ENCODE measurements at places on chromosomes 5 and 9.

- H3K4me3 ChIP-seq = no peak overlapping the region
- H3K27me3 ChIP-seq = no peaks in the 10 kb centered on the region
- H3K27ac ChIP-seq = peak overlapping the region; percentile 31
- no peak for DNase-seq
- no peaks in the 10 kb centered on the region for H3K36me3 ChIP-seq
Measured at GRCh38 chr5:102807878-102808502, 52.9 kb downstream of the PAM start.

- DNase-seq = no peak
- no peak overlapping the region for H3K4me3 ChIP-seq
- no peaks in the 10 kb centered on the region for H3K27me3 ChIP-seq
- H3K4me1 ChIP-seq = no peaks in the 10 kb centered on the region
- H3K36me3 ChIP-seq = no peaks in the 10 kb centered on the region
Measured at GRCh38 chr5:78895616-78896015, 89.5 kb downstream of the ARSB start.

GRCh38 chr5:1209489-1209852 lies 8.1 kb downstream of the SLC6A19 start:
- H3K27ac ChIP-seq = no peak overlapping the region
- H3K36me3 ChIP-seq = no peaks in the 10 kb centered on the region
- no peak for DNase-seq

DNA sequence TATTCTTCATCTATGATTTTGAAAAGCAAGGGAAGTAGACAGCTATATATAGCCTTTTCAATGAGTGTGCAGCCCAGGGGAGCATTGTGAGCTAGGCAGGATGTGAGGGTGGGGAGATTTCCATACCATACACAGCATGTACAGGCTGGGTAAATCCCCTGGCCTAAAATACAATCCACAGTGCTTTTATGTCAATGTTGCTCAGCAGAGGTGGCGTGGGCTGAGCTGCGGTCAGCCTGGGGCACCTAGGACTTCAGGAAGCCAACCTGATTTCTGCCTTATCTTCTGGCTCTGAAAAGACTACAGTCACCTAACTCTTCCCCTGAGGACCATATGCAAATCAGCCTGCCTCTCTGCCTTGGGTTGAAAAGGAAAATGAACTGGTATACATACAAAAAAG lies 6.3 kb upstream of the GARIN3 start:
- no peaks in the 10 kb centered on the region for H3K27me3 ChIP-seq
- DNase-seq = no peak
- H3K4me3 ChIP-seq = no peak overlapping the region

DNA sequence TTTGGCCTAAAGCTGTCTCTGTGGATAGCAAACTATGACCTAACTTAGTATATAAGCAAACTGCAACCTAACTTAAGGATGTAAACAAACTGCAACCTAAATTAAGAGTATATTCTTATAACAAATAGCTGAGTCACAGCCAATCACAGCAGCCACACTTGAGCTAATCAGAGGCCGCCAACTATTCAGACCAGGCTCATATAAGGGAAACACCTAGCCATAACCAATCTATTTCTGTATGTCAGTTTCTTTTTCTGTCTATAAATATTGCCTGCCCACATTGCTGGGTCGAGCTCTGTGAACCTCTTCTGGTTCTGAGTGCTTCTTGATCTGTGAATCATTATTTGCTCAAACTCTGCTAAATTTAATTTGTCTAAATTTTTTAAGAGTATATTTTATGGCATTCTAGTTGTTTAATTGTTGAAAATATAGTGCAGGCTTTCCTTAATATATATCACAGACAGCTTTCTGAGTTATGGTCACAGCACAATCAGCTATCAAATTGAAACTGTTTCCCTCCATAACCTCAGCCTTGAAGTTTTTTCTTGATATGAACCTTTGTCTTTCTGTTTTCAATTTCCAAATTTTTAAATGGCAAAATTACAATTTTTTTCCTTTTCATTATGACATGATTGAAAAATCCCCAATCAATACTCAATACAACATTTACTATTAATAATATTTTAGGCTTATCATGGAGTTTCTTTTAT lies 327.1 kb upstream of the NUDT12 start:
- no peaks in the 10 kb centered on the region for H3K36me3 ChIP-seq
- H3K4me3 ChIP-seq = no peak overlapping the region
- H3K27me3 ChIP-seq = no peaks in the 10 kb centered on the region
- no peaks in the 10 kb centered on the region for H3K4me1 ChIP-seq

DNA sequence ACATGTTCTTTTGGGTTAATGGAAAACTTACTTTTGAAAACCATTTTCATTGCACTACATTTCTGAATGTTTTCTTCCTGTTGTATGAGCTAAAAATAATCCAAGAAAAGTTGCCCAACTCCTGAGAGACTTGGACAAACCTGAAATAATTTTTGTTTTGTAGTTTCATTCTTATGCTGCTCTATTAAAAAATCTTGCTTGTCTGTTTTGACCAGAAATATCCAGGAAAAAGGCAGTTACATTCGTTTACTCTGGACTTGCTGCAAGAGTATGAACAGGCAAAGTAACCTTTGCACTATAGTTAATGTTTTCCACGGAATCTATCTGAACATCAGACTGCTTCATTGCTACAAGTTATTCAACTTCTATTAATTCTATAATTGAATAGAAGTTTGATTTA lies 200.1 kb upstream of the DAB2 start:
- peaks cover 13% of the 10 kb centered on the region for H3K4me1 ChIP-seq
- no peak overlapping the region for H3K4me3 ChIP-seq
- DNase-seq = no peak
- H3K27me3 ChIP-seq = no peaks in the 10 kb centered on the region
- no peaks in the 10 kb centered on the region for H3K36me3 ChIP-seq

- H3K36me3 ChIP-seq = peaks cover 61% of the 10 kb centered on the region
- no peak overlapping the region for H3K27ac ChIP-seq
- no peak overlapping the region for H3K4me3 ChIP-seq
- DNase-seq = no peak
- no peaks in the 10 kb centered on the region for H3K4me1 ChIP-seq
Measured at GRCh38 chr9:133468374-133468773, 8.6 kb downstream of the CACFD1 start.

DNA sequence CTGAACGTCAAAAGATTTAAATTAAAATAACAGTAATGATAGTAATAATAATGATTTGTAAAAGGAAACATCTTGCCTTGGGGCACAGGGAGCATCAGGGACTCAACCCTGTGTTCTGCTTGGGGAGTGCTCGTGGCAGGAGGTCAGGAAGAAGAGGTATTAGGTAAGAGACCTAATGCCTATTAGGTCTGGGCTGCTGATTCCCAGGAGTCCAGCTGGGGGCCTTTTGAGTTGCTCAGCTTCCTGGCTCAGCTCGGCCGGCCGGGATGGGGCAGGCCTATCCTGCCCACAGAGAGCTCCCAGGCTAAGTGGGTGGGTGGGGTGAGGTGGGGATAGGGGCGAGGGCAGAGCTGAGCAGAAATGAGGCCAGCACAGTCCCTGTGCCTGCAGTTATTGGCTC lies 17.5 kb downstream of the LMX1B start:
- H3K27me3 ChIP-seq = no peaks in the 10 kb centered on the region
- H3K4me3 ChIP-seq = no peak overlapping the region
- no peak overlapping the region for H3K27ac ChIP-seq
- no peak for DNase-seq
- H3K4me1 ChIP-seq = peaks cover 5% of the 10 kb centered on the region
- no peaks in the 10 kb centered on the region for H3K36me3 ChIP-seq

GRCh38 chr5:135498637-135498995 lies 37.1 kb downstream of the NEUROG1 start:
- no peaks in the 10 kb centered on the region for H3K36me3 ChIP-seq
- no peaks in the 10 kb centered on the region for H3K27me3 ChIP-seq
- H3K27ac ChIP-seq = no peak overlapping the region

DNA sequence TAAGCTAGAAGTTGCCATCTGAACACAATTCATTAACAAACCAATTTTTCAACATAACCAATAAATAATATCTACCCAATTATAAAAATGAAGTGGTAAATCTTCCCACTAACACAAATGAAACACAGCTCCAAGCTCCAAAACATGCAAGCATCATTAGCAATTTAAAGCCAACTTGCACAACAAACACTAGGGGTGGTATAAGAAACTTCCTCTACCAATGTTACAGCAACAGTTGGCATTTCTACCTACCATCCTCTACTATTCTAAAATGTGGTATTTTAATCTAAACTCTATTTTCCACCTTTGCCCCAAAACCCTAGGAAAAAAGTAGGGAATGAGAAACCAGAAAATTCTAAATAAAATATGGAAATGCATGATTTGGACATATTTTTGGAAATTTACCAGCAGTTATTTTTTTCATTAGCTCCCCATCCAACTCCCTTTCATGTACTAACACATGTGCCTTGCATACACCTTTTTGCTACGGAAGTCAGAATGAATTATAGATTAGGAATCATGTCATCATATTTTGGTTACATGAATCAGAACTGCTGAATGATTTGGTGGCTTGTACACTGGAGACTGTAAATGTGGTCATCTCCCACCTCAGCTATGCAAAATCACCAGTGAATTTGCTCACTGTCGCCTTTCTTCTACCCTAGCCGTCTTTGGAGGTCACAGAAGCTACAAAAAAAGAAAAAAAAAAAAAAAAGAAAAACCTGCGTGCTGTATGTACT lies 4.1 kb downstream of the NR6A1 start:
- peaks cover 20% of the 10 kb centered on the region for H3K4me1 ChIP-seq
- H3K36me3 ChIP-seq = no peaks in the 10 kb centered on the region
- H3K27ac ChIP-seq = no peak overlapping the region
- H3K27me3 ChIP-seq = peaks cover 70% of the 10 kb centered on the region
- no peak for DNase-seq

DNA sequence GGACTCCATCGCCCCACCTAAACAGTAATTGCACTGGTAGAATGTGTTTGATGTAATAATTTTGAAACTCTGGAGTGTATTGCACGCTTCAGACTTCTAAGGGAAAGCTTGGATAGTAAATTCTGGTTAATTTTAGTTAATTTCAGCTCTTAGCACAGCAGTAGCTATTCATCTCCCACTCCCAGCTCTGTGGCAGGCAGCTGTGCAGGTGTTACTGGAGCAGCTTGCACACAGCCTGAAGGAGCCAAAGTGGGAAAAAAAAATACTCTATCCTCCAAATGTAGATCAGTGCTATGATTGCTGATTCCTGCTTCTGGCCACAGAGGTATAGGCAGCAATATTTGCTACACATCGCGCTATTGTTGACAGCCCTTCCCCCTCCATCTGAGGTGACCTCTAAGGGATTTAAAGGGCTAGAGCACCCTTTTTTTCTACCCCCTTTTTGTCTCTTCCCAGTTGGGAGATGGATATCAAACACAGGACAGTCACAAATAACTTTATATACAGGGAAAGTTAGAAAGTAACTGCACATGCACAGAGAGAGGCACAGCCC lies 97.4 kb downstream of the KCTD16 start:
- no peaks in the 10 kb centered on the region for H3K36me3 ChIP-seq
- no peak for DNase-seq
- no peak overlapping the region for H3K27ac ChIP-seq
- no peaks in the 10 kb centered on the region for H3K4me1 ChIP-seq
- no peak overlapping the region for H3K4me3 ChIP-seq

- no peaks in the 10 kb centered on the region for H3K27me3 ChIP-seq
- H3K36me3 ChIP-seq = no peaks in the 10 kb centered on the region
- H3K4me3 ChIP-seq = no peak overlapping the region
- H3K4me1 ChIP-seq = no peaks in the 10 kb centered on the region
Measured at GRCh38 chr5:144368556-144368955, 197.9 kb downstream of the KCTD16 start.

DNA sequence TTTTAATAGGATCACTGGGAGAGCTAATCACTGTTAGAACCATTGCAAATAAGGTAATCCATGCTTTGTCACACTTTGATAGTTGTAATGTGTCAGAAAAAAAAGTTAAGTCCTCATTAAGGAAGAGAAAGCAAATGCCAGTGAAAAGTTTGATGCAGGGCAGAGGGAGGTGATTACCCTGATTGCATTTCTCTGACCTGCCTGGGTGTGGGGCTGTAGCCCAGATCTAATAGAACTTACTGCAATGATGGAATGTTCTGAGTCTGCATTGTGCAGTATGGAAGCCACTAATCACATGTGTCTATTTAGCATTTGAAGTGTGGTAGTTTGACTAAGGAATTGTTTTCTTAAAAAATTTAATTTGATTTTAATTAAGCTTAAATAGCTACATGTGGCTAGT lies 202.7 kb downstream of the ATP10B start:
- H3K4me1 ChIP-seq = no peaks in the 10 kb centered on the region
- no peak overlapping the region for H3K4me3 ChIP-seq
- H3K27me3 ChIP-seq = no peaks in the 10 kb centered on the region
- no peaks in the 10 kb centered on the region for H3K36me3 ChIP-seq

DNA sequence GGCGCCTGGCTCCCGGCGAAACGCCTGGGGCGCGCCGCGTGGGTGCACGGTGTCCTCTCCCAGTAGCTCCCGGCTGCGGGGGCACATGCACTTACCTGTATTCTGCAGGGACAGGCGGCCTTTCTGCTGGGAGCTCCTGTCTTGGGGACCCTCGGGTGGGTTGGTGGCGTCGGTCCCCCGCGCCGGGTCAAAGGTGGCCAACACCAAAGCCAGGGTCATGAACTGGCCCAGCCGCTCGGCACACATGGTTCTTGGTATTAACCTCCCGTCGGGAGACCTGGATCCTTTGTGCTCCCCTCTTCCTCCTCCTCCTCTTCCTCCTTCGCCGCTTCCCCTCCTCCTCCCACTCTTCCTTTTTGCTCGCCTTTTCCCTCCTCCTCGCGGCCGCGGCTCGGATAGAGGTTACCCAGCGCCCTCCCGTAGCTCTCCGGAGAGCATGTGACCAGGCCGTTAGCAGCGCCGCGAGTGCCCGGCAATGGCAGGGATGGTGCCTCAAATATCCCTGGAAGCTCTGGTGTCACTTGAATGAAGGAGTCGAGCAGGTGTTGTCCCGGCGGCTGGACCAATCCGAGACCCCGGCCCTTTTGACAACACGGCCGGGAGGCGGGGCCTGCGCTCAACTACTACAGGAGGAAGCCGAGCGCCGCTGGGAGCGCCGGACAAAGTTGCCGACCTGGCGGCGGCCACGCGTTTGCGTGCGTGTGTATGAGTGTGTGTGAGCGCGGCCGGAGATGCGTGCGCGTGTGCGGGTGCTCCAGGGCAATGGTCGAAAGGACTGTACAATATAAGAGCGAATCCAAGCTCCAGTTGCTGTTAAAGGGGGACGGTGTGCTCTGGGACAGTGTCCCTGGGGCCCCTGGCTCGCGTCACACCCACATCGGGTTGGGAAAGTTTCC lies at the start of gene STC2:
Gene STC2, minus strand, starts transcription at position 467 of the 896 bp plus-strand sequence. Its CDS starts 221 bp downstream, at position 246.
- no peaks in the 10 kb centered on the region for H3K27me3 ChIP-seq
- H3K4me3 ChIP-seq = peak within 1 kb of the TSS; percentile 51
- peak within 1 kb of the TSS; percentile 42 for H3K27ac ChIP-seq
- no peaks in the 10 kb centered on the region for H3K36me3 ChIP-seq
- peak; percentile 38 for DNase-seq

- H3K4me3 ChIP-seq = no peak overlapping the region
- H3K27ac ChIP-seq = no peak overlapping the region
- no peaks in the 10 kb centered on the region for H3K36me3 ChIP-seq
- no peak for DNase-seq
Measured at GRCh38 chr5:9456435-9457042, 89.3 kb downstream of the SEMA5A start.

GRCh38 chr9:111598733-111599091 lies 735 bp downstream of the PTGR1 start:
- peak; percentile 71 for DNase-seq
- peak overlapping the region; percentile 82 for H3K27ac ChIP-seq
- H3K27me3 ChIP-seq = no peaks in the 10 kb centered on the region
- H3K4me1 ChIP-seq = no peaks in the 10 kb centered on the region

GRCh38 chr9:117546894-117547678 lies 132.2 kb upstream of the ASTN2 start:
- H3K27me3 ChIP-seq = no peaks in the 10 kb centered on the region
- no peak for DNase-seq
- no peaks in the 10 kb centered on the region for H3K36me3 ChIP-seq
- no peaks in the 10 kb centered on the region for H3K4me1 ChIP-seq
- H3K27ac ChIP-seq = no peak overlapping the region
- H3K4me3 ChIP-seq = no peak overlapping the region

Data from tibial artery (tissue), 4 donors.